ENCODE measurements at places on chromosomes 2 and 18.

DNA sequence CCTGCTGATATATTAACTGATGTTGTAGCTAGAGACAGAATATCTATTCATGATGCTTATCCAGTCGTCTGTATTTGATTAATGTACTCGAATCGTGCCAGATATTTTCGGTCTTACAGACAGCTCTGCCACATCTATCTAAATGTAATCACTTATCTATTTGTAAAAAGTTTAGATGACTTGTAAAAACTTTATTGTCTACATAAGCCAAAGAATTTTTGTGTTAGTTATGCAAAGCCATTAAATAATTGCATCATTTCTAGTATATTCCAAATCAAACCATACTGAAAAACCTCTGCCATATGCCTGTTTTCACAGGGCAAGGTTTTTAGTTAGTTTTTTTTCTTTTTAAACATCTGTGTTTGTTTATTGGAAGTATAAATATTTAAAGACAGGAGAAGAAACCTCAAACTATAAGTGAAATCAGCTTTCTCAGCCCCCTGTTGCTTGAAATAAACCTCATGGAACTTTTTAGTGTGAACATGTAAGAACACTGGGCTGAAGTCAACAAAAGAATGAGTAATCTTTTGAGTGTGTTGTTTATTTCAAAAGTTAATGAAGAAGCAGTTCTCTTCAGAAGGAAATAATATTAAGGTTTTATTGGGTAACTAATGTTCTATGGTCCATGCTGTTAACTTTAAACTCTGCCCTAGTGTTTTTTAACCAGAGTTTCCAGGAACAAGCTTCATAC is 657.6 kb upstream of the SYT4 start:
- DNase-seq, result no peak

DNA sequence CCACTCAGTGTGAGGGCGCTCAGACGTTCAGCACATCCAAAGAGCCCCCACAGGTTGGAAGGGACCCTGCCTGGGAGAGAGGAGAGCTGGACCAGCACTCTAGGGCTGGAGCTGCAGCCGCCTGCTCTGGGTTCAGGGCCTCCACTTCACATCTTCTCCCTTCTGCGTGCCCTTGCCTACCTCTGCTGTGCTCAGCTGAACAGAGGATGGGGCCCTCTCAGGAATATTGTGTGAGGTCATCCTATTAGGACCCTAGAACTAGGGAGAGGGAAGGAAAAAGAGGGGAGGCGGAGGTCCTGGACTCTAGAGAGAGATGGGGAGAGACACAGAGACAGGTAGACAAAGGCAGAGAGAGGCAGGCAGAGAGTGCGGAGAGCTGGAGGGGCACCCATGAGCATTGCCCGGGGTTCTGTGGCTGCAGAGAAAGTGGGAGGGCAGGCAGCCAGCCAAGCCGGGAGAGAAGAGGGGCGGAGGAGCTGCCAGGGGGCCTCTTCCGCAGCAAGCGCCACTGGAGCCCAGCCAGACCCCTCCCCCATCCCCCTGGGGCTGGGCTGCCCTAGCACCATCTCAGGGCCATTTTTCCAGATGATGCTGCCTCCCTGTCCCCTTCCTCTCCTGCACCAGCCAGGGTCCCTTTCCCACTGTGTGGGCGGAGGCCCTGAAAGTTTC is 8.3 kb upstream of the TNS1 start:
- no peak for DNase-seq

- DNase-seq, result no peak
These were observed 255.3 kb downstream of the SH3BP4 start for GRCh38 chr2:235206980-235207579.

- no peak for DNase-seq
These were observed 456.9 kb upstream of the TNP1 start for GRCh38 chr2:217316743-217317142.

DNA sequence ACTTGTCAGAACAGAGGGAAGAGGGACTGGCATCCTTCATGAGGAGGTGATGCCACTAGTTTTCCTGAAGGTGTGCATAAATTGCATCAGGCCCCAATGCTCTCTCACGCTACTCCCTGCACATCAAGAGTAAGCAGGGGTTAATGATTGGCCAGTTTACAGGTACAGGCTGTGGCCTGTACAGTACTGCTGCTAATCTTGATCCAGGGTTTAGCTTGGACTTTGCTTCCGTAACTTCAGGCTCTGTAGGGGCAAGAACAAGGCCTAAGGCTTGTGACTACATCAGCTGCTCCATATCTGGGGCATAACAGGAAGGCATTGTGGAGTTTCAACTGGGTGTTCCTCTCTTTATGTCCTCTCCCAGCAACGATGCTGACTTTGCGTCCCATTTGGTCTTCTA is 96.8 kb upstream of the FZD7 start:
- no peak for DNase-seq

DNA sequence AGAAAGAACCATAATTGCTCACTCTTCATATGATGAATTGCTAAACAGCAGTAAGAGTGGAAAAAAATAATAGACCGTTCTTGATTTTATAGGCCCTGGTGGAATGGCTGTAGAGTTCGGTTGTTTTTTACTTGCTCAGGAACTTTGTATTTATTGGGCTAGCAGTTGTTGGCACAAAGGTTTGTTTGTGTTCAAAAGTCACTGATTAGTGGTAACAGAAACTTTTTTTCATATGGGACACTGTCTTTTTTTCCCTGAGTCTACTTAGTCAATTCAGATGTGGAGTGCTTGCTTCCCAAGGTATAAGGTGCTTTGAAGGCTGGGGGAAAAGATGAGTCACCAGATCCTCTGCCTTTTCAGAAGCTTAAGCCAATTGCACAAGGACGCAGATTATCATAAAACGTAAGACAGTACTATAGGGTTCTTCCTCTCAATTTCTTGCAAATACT is 25.8 kb downstream of the PHLPP1 start:
- no peak for DNase-seq

DNA sequence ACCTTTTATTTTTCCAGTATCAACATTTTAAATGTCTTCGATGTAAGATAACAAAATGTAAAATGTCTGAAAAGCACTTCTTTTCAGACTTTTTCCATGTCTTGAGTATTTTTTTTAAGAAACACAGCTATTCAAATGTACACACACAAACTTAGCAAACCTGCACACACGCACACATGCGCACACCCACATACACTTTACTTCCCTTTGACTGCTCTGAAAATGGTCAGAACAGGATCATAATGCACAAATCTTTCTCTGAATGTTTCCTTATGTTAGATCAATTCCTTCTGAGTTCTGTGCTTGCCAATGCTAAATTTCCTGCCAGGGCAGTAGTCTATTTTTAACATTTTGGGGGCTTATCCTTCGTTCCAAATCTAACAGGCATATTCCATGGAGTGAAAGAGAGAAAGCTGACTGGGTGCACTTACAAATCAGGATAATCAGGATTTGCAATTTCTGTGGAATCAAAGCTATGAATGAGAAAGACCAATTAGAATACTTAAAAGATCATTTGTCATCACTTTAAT is 136.3 kb downstream of the ZEB2 start:
- DNase-seq, result no peak

GRCh38 chr2:28158791-28159190 is 233.9 kb upstream of the FOSL2 start:
- DNase-seq, result no peak
